Activated T-helper 1 cell treated with anti-CD3 and anti-CD28 coated beads, Interleukin-2, amount 50 U/mL, for 16 hours (primary cell): ENCODE measurements at places on chromosomes 16 and 17.

GRCh38 chr16:80723981-80724380 is 80.4 kb downstream of the CDYL2 start:
- DNase-seq: no peak

DNA sequence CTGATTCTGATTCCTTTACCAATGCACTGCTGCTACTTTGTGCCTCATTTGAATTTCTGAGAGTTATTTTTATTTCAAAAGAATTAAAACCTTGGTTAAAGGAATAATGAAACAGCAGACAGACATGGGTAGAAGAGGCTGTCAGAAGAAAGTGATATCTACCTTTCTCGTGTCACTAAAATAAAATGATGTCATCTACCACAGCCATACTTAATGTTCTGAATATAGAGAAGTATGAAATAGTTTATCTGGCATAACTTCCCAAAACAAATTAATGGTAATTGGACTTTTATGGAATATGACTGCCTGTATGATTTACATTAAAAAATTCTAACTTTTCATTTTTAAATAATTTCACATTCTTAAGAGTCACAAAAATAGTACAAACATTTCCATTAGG is 52.5 kb downstream of the EFCAB13 start:
- DNase-seq: no peak

DNA sequence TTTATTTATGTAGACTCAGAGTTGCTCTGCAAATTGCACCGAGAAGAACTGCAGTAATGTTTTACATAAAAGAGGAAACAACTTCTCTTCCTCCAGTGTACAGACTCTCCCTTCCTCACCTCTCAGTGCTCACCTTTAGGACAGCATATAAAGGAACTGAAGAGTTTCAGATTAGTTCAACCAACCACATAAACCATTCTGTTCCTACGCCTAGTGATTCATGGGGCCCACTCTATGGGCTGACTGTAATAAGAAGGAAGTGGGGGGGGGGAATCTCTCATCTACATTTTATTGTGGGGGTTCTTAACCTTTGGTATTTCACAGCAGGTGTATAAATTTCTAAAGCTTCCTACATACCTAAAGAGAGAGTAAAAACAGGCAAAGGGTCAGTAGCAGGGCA is 18.3 kb downstream of the ZSWIM7 start:
- no peak for DNase-seq

GRCh38 chr16:52755396-52755795 is 208.5 kb upstream of the TOX3 start:
- DNase-seq: no peak

- no peak for DNase-seq
These were observed 136.1 kb downstream of the RAB11FIP4 start for GRCh38 chr17:31527606-31528005.

DNA sequence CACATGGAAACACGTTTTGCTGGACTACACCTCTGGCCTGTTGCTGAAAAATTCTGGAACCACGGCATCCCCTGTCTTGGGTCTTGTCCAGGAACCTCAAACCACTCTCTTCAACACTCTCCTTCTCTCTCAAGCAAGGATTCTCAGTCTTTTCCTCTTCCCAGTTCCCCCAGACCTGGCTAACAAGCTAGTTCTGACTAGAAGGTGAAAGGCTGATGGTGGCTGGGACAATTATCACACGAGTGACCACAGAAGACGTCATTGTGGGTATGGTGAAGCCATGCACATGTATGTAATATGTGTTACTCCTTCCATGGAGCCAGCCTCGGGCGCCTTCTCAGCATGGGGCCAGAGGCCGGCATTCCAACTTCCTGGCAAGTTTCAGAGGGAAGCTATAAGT is 123.0 kb downstream of the CDYL2 start:
- no peak for DNase-seq

GRCh38 chr16:12582696-12583095 is 221.0 kb downstream of the CPPED1 start:
- DNase-seq: no peak

GRCh38 chr17:70499067-70499786 is 329.9 kb downstream of the KCNJ2 start:
- DNase-seq: no peak

GRCh38 chr17:64269687-64270649 is 6.9 kb upstream of the TEX2 start:
- no peak for DNase-seq

DNA sequence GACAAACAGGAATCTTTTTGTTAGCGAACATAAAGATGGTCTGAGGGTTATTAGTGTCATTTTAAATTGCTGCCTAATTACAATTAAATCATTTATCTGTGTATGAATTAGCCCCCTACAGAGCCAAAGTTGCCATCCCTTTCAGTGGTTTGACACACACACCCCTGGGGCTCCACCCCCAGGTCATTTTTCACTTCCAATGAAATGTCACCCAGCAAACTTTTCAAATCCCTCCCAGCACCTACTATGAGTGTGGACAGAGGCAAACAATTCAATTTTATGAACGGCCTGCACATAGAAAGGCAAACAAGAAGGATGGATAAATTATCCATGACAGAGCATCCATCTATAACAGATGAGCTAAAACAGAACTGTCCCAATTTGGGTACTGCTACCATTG is 2.4 kb downstream of the MYH10 start:
- no peak for DNase-seq

- DNase-seq: no peak
These were observed 11.2 kb downstream of the ZNF771 start for GRCh38 chr16:30418350-30419181.

DNA sequence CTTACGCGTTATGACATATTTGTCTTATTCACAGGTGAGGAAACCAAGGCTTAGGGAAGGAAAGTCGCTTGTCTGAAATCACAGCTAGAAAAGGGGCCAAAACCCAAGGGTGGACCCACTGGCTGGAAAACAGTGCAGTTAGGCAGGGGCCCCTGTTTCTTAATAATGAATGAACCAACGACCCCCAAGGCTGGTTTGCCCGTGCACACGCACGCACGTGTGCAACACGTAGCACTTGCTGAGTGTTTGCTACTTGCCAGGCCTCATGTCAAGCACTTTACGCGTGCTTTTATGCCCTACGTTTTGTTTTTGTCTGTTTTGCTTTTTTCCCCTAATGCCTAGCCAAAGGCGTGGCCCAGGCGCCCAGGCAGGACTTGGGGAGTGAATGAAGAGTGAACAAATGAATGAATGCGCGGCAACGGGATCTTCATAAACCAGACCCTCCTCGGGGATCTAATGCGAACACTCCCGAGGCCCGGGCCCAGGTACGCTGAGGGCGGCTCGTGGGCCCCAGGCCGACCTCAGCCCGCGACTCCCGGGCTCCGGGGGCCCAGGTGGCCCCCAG is 571 bp upstream of the USP10 start:
- no peak for DNase-seq

- DNase-seq: no peak
These were observed 3.9 kb downstream of the SPATA20 start for GRCh38 chr17:50550661-50551432.

GRCh38 chr17:14302091-14302430 is 1.2 kb downstream of the HS3ST3B1 start:
- peak; percentile 40 for DNase-seq
